ENCODE measurements at places on chromosomes 6 and 20. TPM values are rescaled to one million over a fixed set of nuclear protein-coding genes. Genes with fewer than 3 reads are reported as not detected.

KCNB1 gene
- total RNA-seq = 0.05 TPM

OLIG3 gene
- total RNA-seq = not detected

KIAA0408 gene
- 3.4 TPM for total RNA-seq

NR2E1 gene
- total RNA-seq = not detected

C20orf204 gene
- 3.6 TPM for total RNA-seq

SYTL3 gene
- total RNA-seq = 48.5 TPM

PRRT1 gene
- total RNA-seq = 0.35 TPM

MDC1 gene
- total RNA-seq = 57.5 TPM

TBC1D22B gene
- total RNA-seq = 15.4 TPM

WFDC12 gene
- total RNA-seq = not detected

PNLDC1 gene
- total RNA-seq = not detected

SAMD5 gene
- total RNA-seq = not detected
